Thymus (tissue), 14 donors: ENCODE measurements at places on chromosomes 6 and 20. TPM values are rescaled to one million over a fixed set of nuclear protein-coding genes. Genes with fewer than 3 reads are reported as not detected.
A peak's percentile ranks its signal among the peaks of the same experiment; 100 is the strongest.

DNA sequence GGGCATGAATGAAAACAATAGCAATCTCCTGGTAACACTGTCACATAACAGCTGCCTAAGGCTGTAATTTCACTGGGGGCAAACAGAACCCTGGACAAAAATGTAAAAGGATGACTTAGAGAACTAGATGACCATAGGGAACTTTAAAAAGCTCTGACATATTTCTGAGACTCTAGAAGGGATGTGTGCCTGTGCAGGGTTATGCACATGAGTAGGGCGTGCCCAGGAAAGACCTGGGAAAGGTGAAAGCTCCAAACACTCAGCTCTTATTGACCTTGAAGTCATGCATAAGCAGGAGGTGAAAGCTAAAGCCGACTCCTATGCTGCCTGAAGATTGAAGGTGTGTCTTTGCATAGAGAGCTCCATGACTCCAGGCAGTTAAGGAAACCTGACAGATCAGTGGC lies 118.4 kb upstream of the BTBD3 start:
- DNase-seq = no peak

- no peak for DNase-seq
These were observed 44.0 kb downstream of the UST start for GRCh38 chr6:148790817-148791216.

- no peak for DNase-seq
These were observed 105.3 kb upstream of the TENT5A start for GRCh38 chr6:81857812-81858211.

- no peak for DNase-seq
These were observed 1.6 kb downstream of the CEP43 start for GRCh38 chr6:167000759-167001158.

GPX6 gene
- not detected for total RNA-seq

GRCh38 chr20:57030611-57031600 lies 235.5 kb downstream of the BMP7 start:
- DNase-seq = no peak

LINC00237 gene
- total RNA-seq = not detected

GRCh38 chr6:52190409-52190808 lies 4.2 kb downstream of the IL17A start:
- no peak for DNase-seq

DNA sequence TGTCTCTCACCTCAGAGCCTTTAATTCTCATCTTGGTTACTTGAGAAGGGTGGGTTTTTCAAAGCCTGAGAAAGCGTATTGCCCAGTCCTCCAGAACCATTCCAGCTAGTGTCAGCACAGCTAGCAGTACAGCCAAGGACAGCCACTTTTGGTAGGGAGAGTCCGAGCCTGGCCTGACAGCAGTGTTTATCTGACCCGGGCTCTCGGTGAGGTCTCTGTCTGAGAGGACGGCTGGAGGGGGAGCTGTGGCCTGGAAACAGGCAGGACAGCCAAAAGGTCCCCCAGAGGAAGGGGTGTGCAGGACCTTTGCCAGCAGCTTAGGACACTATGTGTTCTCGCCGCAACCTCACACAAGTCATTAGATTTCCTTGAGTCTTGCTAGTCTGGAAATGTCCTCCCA lies 38.8 kb downstream of the LYRM2 start:
- no peak for DNase-seq

MATN4 gene
- 0.14 TPM for total RNA-seq

DNA sequence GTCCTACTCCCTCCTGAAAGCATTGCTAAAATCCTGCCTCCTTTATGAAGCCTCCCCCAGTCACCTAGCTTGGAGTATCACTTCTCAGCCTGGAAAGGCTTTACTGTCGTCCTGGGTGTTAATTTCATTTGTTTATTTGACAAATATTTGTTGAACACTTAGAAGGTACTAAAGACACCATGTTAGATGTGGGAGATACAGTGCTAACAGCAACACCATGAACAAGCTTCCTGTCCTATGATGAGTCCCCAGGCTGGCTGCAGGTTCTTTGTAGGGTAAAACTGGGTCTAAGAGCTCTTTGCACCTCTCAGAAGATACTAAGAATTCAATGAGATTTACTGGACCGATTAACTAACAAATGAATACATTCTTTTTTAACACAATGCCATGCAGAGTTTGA lies 109.2 kb upstream of the TMEM170B start:
- no peak for DNase-seq

DNA sequence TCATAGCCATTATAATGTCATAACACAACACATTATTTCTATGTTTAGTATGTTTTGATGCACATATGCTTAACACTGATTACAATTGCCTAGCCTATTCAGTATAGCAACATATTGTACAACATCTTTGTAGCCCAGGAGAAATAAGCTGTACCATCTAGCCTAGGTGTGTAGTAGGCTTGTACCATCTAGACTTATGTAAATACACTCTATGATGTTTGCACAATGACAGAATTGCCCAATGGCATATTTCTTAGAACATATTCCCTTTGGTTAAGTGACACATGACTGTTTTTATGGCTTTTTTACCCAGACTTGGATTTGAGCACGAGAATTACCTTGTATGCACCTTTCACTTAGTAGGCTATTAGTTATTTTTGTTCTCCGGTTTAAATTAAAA lies 64.5 kb upstream of the HIVEP1 start:
- no peak for DNase-seq

TMEM151B gene
- 0.09 TPM for total RNA-seq

DNA sequence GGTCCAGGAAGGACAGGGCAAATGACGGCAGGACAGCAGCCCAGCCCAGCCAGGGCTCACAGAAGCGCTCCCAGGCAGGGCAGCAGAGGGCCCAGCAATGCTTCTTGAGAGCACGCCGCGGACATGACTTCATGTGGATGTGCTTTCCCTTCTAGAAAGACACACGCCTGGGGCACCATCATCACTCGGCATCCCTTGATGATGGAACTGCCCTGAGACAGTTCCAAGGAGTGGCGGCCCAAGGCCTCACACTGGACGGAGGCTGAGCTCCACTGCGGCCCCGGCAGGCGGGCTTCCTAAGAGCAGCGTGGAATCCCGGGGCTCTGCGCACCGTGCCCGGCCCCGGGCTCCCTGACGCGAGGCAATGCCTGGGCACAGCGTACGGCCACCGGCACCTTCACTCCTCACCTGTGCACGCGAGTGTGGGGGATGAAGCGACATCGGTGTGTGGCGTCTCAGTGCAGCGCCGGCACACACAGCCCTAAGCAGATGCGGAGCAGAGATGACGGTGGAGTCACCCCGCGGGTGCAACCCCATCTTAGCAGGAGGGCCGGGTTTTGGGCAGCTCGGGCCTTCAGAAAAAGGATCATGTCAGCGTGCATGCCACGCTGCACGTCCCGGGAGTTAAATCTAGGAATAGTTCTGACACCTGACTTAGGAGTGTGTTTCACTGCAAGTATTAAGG lies 86.6 kb downstream of the THBS2 start:
- no peak for DNase-seq

HLA-DQA1 gene
- 352 TPM for total RNA-seq

DNA sequence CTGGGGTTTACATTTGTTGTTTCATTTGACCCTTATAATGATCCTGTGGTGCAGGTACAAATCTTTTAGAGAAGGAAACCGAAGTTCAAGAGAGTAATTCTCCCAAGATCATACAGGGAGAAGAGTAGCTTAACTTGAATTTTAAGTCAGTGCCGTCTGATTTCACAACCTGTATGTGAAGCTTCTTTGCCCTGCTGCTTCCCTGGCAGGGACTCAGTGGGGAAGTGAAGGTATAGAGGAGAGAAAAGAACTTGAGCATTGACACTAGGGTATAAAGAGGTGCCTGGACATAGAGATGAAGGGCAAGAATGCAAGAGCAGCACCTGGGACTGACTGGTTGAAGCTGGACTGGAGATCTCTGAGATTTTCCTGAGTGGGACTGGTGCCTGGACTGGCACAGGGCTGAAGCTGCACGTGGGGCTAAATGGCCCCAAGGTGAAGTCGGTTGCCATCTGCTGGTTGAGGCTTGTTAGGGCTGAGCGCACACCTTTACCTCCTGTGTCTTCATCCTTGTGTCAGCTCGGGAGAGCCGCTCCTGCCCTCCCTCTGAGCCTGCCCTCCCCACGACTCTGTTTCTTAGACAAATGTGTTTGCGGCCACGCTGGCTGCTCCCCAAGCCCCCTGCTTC lies 41.8 kb downstream of the FARS2 start:
- DNase-seq = peak; percentile 38

DNA sequence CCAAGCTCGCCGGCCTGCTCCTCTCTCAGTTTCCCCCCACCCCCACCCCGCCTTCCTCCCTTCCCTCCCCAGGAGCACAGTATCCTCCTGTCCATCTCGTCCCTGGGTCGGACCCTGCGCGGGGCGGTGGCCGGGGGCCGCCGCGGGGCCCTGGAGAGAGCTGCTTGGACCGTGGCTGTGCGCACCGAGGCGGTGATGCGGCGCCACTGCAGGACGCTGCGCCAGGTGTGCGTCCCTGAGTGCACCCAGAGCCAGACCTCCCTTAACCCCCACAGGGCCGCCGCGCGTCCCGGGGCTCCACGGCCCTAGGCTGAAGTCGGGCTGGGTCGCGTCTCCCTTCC lies 2.2 kb downstream of the C20orf204 start:
- no peak for DNase-seq

- DNase-seq = no peak
These were observed 110.8 kb downstream of the TRIM27 start for GRCh38 chr6:28812778-28813569.

HLA-DPA1 gene
- 700 TPM for total RNA-seq

- no peak for DNase-seq
These were observed 261.9 kb downstream of the CDH26 start for GRCh38 chr20:60219984-60220562.

ELOVL4 gene
- total RNA-seq = 41.6 TPM

GRCh38 chr20:11813106-11813890 lies 104.4 kb upstream of the BTBD3 start:
- no peak for DNase-seq

SNAP25 gene
- total RNA-seq = 0.42 TPM

VSX1 gene
- total RNA-seq = 0.09 TPM

DNA sequence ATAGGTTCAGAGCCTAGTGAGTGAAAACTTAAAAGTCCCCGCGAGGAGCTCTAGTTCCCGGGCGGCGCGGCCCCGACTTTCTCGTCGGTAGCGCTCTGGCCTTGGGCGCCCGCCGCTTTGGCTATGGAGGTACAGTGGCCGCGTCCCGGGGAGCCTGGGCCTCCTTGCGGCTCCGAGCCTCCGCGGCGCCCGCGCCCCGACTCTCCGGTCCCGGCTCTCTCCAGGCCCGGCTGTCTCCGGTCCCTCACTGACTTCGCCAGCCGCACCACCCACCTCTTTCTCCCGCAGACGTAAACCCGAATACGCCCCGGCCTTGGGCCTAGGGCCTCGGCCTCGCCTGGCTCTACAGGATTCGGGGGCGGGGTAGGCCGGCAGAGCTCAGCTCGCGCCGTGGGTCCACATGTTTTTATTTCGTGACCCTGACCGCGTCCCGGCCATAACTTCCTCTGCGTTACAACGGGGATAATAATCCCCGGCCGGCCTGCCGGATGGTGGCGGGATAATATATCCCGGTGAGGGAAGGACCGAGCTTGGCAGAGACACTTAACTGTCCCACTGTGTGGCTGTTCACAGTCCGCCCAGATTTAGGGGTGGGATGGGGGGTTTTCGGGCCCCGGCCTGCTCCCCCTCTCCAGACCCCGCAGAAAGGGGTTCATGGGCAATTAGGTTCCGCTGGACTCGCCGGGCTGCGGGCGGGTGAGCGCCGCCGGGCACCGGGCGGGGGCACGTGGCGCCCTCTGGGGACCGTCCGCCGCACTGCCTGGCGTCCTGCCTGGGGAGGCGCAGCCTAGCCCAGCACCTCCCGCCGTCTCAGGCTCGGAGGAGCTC lies 10.0 kb upstream of the TBX18 start:
- no peak for DNase-seq

DNA sequence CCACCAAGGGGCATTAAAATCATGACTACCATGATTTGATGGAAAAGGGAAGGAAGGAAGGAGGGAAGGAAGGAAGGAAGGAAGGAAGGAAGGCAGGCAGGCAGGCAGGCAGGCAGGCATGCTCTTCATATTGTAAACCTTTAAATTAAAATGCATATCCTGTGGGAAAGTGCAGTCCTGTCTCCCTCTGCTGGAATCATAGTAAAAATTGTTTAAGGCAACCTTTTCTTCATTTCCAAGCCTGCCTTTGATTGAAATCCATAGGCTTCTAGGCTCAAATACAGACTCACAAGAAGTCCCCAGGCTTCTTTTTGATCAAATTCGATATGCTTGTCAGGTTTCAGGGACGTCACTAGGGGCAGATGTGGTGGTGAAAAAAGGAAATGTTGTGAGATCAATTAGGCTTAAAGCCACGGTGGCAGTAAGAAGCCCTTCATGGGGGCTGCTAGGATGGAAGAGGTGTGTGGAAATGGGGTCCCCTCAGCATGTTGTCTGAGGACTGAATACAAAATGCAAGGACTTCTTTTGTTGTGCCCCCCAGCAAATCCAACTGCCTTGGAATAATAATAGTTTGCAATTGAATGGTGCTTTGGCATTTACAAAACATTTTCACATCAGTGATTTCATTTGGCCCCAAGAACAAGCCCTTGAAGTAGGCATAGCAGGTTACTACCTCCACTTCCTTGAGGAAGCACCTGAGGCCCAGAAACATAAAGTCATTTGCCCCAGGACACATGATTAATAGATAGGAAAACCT lies 25.6 kb upstream of the GABRR1 start:
- no peak for DNase-seq

- no peak for DNase-seq
These were observed 39.8 kb upstream of the MMS22L start for GRCh38 chr6:97322811-97323210.

DNA sequence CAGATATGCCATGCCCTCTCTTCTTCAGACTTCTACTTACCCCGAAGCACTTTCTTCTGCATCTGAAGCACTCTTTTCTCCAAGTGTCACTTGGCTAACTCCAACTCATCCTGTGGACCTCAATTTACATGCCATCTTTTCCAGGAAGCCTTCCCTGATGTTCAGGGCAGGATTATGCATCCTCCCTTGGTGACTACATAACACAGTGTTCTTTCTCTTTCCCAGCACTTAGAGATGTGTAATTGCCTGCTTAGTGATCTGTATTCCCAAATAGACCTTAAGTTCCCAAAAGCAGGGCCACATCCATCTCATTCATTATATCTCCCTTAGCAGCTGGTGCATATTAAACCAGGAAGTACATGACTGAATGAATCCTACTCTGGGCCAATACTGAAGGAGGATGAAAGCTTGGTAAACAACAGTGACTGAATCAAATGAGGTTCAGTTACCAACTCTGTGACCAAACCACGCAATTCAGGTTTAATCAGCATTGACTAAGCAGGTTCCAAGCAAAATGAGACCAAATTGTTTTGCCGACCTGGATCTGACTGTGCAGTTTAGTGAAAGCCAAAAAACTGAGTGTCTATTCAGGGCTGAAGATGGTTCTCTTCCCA lies 121.4 kb upstream of the TCF21 start:
- no peak for DNase-seq

MRPS18B gene
- total RNA-seq = 47.9 TPM

FAM184A gene
- total RNA-seq = 1.4 TPM
